Kidney (tissue), 22 donors: ENCODE measurements at places on chromosomes 1 and 21. TPM values are rescaled to one million over a fixed set of nuclear protein-coding genes. Genes with fewer than 3 reads are reported as not detected.
A peak's percentile ranks its signal among the peaks of the same experiment; 100 is the strongest.

DNA sequence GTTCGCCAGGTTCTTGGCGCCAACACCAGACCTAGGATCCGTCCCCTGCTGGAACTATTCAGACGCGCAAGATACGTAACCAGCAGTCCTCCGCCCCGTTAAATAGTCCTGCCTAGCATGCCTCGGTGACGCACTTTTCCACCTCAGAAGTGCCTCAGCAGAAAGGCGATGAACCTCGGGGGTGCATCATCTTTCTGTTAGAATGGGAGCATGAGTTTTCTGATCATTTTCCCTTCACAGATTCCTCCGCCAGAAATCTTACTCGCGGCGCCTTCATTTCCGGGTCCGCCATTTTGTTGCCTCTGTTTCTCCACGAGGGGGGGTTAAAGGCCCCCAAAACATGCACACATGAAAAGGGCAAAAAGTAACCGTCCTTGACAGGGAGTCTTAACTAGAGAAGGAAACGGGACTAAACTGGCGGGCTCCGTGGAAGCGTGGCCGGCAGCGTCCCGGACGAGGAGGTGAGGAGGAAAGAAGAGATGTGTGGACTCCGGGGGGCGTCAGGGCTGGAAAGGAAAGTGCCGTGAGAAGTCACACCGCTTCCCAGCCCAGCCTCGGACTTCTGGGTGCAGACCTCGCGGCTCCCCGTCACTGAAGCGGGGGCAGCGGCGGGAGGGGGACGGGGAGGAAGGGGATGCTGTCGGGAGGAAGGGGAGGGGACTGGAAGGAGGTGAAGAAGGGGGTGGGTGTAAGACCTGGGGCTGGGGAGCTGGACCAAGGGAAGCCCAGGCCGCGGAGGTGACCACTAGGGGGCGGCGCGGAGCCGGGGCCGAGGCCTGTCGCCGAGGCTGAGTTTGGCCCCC, at the start of gene GABPB2:
Gene GABPB2 (plus strand): TSS at position 288 of the 803 bp plus-strand sequence. CDS start 17,429 bp downstream, outside the sequence.
- peak; percentile 97 for DNase-seq

GRCh38 chr1:186829686-186830587, 1.2 kb downstream of the PLA2G4A start:
- no peak for DNase-seq

DNA sequence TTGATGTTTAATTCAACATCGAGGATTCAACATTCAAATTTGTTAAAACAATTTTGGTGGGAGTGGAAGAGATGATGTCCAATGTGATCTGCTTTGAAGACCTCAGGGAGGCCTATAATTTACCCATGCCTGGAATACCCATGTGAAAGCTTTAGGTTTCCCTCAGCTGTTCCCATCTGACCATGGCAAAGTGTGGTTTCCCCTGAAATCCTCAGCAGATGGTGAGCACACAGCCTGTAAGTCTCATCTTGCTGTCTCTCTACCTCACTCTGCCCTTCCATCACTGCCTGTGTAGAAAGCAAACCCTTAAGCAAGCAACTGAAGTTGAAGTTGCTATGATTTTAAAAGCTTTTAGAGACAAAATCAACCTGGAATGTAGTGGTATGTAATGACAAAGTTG, 80.1 kb upstream of the ATF3 start:
- DNase-seq = no peak

GRCh38 chr1:219666242-219666641, 53.3 kb upstream of the ZC3H11B start:
- DNase-seq = no peak

The KIF26B gene
- 10.7 TPM for total RNA-seq

The AMY2A gene
- not detected for total RNA-seq

The WDTC1 gene
- total RNA-seq = 42.2 TPM
